ENCODE measurements at places on chromosomes 5 and 9.

- DNase-seq, result peak; percentile 20
These were observed 6.1 kb downstream of the SUSD3 start for GRCh38 chr9:93064392-93065134.

- no peak for DNase-seq
These were observed 234.7 kb downstream of the NMUR2 start for GRCh38 chr5:152170350-152170749.

GRCh38 chr9:130379649-130379970 lies 65.2 kb upstream of the ASS1 start:
- no peak for DNase-seq

GRCh38 chr5:75567710-75568109 lies 43.5 kb upstream of the ANKDD1B start:
- DNase-seq, result no peak

- DNase-seq, result no peak
These were observed 257.6 kb upstream of the POU5F2 start for GRCh38 chr5:93998951-93999455.

- peak; percentile 49 for DNase-seq
These were observed 7.3 kb upstream of the GRHPR start for GRCh38 chr9:37415011-37415719.

- DNase-seq, result no peak
These were observed 5.5 kb upstream of the N4BP3 start for GRCh38 chr5:178107756-178108310.

GRCh38 chr5:140108093-140109017 lies 5.6 kb upstream of the PURA start:
- no peak for DNase-seq

GRCh38 chr5:65292196-65292595 lies 189.5 kb downstream of the ADAMTS6 start:
- no peak for DNase-seq

GRCh38 chr9:72476617-72477437 lies 44.6 kb upstream of the TMC1 start:
- peak; percentile 51 for DNase-seq

GRCh38 chr5:158545949-158546530 lies 553.7 kb downstream of the EBF1 start:
- DNase-seq, result no peak

GRCh38 chr9:77673941-77674791 lies 26.0 kb upstream of the GNA14 start:
- DNase-seq, result no peak

- DNase-seq, result no peak
These were observed 395.4 kb downstream of the ARRDC3 start for GRCh38 chr5:90987726-90988125.

DNA sequence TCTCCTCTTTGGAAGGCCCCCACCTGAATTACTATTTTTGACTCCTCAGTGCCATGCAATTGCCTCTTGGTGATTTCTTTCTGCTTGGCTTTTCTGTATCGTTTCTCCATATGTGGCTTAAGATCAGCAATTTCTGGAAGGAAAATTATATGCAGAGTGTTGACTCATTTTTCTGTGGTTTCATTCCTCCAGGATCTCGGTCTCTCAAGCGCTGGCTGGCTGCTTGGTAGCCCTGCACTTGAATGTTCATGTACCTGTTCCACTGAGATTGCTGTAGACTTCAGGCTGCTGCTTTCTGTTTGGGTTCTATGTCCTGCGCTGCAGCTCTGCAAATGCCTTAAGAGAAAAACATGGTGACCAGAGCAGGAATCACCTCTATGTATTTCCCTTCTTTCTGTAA lies 77.6 kb downstream of the INIP start:
- no peak for DNase-seq

GRCh38 chr5:138602371-138603000 lies 27.3 kb upstream of the HSPA9 start:
- no peak for DNase-seq

- DNase-seq, result peak; percentile 5
These were observed 163.2 kb downstream of the ARRDC3 start for GRCh38 chr5:91219803-91220371.

DNA sequence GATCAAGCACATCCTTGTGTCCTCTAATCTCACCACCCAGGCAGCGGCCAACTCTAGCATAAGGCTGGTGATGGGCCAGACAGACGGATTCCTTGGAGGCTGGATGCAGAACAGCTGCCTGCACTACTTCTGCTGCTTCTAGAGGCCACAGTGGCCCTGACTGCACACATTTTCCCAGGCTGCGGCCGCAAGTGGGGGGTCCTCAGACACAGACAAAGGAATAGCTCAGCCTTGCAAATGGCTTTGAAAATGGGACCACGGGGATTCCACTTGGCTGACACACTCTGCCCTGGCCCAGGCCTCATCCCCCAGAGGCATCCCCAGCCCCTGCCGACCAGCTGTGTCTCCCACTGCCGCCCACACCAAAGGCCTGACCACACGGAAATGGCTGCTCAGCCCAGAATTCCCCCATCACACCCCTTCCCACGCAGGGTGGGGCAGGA lies 540.8 kb downstream of the BNC2 start:
- peak; percentile 72 for DNase-seq

DNA sequence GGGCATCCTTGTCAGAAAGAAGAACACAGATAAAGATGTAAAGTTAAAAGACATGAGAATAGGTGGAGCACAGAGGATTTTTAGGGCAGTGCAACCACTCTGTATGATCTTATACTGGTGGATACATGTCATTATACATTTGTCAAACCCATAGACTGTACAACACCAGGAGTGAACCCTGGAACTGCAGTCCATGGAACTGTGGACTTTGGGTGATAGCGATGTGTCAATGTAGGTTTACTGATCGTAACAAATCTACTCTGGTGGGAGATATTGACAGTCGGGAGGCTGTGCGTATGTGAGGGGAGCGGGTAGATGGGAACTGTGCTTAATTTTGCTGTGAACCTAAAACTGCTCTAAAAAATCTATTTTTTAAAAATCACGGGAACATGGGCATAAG lies 60.6 kb downstream of the MROH2B start:
- no peak for DNase-seq

DNA sequence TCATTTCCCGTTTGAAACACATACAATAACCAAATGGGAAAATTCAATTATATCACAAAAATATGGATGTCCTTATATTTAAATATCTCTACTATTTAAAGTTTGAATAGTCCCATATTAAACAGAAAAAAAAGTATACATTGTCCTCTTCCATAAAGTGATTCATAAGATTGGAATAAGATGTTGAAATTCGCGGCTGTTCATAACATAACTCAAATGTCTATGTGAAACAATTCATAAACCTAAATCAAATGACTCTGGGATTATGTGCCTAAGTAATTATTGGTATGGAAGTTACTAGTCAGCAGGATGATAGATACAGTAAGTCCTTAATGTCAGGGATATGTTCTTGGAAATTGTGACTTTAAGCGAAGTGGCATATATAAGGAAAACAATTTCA lies 3.9 kb upstream of the EFNA5 start:
- DNase-seq, result no peak

DNA sequence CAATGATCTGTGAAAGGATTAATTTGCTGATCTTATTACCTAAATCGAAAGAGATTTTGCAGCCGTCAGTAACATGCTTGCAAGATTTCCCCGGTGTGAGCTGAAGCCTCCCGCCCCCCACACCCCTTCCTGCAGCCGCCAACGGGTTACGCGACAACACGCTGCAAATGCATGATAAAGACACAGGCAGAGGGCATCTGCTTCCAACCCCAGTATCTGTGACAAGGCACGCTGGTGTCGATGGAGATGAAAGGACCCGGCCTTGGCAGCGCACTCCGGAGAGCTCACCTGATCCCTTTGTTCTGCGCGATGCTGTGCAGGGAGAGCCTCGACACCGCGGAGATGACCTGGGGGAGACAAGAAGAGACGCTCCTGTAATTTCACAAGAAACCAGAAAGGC lies 122.9 kb upstream of the SARDH start:
- DNase-seq, result no peak

- no peak for DNase-seq
These were observed 329.2 kb downstream of the TMEM232 start for GRCh38 chr5:110397281-110397680.

- no peak for DNase-seq
These were observed 43.0 kb upstream of the NOTCH1 start for GRCh38 chr9:136588663-136589464.

DNA sequence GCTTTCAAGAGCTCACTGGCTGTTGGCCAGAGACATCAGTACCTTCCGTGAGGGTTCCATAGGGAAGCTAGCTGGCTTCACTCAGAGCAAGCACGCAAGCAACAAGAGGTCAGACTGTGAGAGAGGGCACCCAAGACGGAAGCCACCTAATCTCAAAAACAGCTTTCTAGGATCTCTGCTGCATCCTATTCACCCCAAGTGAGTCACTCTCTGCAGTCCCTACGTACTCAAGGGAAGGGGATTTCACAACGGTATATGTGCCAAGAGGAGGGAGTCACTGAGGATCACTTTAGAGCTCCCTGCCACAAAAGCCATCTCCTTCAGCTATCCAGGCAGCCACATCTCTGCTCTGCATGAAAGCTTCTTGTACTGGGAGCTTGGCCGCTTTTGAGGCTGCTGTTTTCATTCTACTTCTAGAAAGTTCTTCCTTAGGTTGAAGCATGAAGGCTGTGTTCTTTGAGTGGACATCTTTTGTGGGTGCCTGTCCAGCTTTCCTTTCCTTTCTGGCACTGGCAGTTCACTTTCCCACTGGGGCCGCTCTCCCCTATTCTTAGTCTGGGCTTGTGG lies 249.5 kb downstream of the MAN2A1 start:
- no peak for DNase-seq

DNA sequence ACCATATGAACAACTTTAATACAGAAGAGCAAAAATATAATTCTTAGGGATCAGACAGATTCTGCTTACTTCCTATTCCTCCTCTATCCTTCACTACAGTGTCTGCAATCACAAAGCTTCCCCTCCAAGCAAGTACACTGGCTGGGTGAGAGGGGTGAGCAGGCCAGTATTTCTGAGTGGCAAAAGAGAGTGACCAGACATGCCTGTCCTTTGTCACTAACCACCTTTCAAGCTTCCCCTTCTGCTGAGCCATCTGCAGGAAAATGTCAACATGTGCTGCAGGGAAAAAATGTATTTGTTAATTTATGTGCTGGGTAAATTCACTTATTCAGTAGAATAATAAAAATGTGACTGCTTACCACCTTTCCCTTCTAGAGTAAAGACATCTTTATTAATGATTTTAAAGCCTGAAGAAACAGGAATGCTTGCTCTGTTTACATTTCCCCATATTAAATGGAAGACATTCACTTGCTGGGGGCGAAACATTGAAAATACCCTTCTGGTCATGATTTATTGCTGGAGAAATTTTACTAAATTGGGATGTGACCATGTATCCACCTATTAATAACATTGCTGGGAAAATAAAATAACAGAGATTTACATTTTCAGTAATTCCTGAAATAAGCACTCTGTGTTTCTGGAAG lies 84.9 kb downstream of the SPOCK1 start:
- no peak for DNase-seq

- no peak for DNase-seq
These were observed at the start of gene C9orf72 for GRCh38 chr9:27572918-27573633. C9orf72 (minus strand) TSS chr9:27573481; CDS start chr9:27567120, 6,361 bp downstream.

DNA sequence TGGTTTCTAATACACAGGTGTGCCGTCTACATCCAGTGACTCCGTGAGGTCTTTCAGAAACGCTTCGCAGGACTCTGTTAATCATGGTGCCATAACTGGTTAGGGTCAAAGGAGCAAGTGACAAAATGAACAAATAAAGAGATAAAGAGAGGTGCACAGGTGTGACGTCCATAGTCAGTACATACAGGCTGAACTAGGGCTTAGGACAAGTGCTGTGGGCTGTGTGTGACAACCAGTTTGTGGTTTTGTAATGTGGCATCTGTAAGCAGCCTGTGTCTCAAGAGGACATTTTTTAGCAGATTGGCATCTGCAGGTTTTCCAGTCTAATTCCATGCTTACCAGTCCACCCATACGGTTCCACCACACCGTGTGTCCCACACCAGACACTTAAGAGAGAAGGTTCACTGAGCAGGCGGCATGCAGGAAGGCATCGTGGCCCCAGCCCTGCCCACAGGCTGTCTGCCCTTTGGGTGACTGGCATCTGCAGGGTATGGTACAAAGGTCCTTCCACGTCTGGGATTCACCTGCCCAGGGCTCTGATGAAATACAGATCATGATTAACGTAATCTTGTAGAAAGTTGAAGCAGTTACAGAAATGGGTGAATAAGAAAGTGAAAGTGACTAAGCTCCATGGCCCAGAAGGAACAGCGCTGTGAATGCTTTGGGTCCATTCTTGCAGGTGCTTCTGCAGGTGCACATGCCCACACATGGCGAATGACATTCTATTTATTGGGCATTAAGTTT lies 26.9 kb downstream of the SRD5A1 start:
- no peak for DNase-seq

GRCh38 chr9:129750013-129750638 lies 2.7 kb downstream of the PTGES start:
- no peak for DNase-seq

DNA sequence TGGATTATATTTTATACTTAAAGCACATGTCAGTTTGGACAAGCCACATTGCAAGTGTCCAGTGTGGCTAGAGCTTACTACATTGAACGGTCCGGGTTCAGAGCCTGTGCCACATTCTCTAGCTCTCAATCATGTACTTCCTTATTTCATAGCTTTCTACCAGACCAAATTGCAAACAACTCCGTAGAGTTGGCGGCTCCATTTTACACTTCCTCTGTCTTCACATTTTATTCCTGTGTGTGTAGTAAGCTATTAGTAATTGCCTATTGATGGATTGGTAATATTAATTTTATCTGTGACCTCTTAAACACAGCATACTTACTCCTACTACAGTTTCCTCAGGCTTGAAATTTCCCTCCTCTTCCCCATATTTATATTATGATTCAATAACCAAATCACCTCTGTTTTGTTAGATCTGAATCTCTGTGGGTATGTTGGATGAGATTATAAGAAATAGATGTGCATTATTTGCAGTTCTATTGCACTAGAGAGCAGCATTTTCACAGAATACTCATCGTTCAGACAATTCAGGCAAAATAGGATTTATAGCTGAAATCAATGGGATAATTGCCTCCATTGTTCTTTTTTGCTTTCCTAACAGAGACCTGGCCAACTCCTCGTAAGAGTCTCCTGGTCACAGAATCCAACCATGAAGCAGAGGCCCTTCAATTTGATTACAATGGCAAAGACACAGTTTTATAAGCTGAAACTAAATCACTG lies 29.0 kb upstream of the C9orf72 start:
- no peak for DNase-seq

DNA sequence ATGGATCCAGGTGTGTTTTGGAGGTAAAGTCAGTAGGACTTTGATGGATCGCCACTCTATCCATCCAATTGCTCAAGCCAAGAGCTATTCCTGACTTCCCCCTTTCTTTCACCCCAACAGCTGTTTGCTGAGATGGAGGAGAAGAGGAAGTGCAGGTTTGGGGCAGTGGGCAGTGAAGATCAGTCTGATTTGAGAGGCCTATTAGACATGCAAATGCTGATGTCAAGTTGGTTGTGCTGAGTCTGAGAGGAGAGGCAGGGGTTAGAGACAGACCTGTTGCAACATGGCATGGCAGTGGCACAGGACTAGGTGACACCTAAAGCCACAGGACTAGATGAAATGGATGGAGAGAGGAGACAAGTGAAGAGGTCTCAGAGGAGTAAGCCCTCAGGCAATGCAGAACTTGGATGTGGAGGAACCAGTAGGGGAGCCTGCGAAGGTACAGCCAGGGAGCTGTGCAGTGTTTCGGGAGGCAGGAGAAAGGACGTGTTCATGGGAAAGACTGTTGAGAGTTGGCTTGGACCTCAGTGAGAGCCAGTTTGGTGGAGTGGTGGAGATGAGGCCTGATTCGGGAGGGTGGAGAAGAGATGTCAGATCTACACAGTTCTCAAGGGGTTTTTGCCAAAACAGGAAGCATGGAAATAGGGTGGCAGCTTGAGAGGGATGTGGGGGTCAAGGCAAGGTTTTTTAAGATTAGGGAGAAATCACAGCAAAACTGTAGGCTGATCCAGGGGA lies 175.0 kb downstream of the MACROH2A1 start:
- no peak for DNase-seq

Data from astrocyte of the cerebellum (primary cell).